ENCODE measurements at places on chromosomes 4 and X.

DNA sequence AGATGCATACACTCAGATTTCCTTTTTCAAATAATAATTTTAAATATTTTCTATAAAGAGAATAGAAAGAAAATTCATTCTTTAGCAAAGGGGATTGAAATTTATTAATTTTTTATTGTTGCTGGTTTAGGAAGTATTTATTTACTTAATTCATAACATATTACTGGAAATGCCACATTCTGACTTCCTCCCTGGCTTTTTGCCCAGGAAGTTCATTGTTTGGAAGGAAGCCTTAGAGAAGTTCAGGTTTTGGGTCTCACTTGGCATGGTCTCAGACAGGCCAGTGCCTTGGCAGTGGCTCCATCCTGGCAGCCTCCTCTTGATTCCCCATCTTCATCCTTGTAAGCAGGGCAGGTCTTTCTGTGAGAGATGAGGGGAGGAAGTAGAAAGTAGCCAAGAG, 50.5 kb downstream of the IL15 start:
- no peak for DNase-seq

- DNase-seq = no peak
Measured at GRCh38 chr4:38157592-38157991, 197.4 kb downstream of the PTTG2 start.

DNA sequence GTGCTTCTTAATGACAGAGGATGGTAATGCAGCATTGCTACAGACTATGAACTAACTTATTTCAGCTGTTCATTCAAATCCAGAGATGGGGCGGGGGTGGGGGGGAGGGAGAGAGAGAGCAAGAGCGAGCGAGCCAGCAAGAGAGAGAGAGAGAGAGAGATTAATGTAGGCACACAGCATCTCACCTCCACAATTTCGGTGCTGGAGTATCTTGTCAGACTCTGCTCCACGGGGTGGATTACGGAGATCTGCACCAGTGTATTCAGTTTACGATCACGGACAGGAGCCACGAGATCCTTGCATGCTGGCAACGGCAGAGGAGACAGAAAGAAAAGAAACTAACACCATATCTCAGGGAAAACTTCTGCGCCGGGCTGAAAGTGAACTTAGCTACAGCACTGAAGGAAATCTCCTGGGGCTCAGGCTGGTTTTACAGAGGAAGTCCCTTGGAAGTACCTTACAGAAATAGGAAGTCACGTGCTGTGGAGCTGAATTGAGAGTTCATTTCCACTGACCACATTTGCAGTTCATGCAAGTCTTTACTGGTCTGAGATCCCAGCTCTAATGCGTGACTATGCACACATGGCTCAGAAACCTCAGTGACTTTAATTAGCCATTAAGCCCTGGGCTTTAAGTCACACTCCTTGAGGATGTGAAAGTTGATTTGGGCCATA, 440.9 kb downstream of the INPP4B start:
- peak; percentile 70 for DNase-seq

DNA sequence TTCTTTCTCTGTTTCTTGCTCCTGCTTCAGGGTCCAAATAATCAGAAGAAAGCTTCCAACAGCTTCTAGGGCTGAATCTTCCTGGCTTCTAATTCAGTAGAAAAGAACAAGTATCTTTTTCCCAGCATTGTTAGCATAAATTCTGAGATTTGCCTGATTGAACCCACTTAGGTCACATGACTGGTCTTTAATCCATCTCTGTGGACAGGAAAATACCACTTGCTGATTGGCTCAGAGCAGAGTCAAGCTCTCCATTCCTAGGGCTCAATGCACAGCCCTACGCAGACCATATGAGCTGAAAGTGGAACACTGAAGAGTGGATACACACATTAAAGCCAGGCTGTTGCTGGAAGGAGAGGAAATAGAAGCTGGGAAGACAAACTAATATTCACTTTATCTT, 99.6 kb upstream of the RPL34 start:
- no peak for DNase-seq

DNA sequence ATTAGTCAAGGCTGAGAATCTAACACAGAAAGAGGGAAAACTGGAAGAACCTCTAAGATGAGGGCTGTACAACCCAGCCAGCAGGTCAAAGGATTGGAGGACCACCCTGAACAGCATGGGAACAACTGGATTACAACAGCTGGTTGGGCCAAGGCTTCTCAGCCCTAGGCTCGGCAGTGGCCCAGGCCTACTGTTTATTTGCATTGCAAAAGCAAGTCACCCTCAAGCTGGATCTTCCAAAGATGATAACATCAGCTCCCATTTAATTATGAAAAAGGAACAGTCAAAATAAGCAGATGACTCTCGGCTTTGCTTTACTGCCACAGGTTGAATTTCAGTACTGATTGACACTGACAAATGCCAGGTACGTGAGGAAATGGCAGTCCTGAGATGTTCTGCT, 61.8 kb downstream of the GPC3 start:
- no peak for DNase-seq

- DNase-seq = no peak
Measured at GRCh38 chr4:151100531-151100930, 1.1 kb downstream of the RPS3A start.

DNA sequence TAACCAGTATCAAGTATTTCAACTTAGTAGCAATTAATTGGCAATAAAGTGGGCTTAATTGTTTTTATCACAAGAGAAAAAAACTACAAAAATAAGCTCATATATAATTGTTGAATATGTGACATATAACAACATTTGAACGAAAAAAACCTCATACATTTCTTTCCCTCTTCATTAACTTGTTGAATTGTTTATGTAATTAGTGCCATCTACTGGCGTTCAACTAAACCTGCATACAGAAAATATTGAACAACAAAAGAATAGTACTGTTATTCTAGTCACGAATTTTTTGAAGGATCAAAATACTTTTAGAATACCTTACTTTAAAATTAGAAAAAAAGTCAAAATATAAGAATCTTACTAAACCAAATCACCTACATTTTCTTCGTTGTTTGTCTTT, 586.5 kb upstream of the FTHL17 start:
- DNase-seq = peak; percentile 8

GRCh38 chr4:2074588-2074987, 15.5 kb downstream of the NAT8L start:
- no peak for DNase-seq
